GM12892 (cell line): ENCODE measurements at places on chromosomes 3 and 15.
A peak's percentile ranks its signal among the peaks of the same experiment; 100 is the strongest.

GRCh38 chr3:45864760-45865519 is 21.4 kb upstream of the CCR9 start:
- DNase-seq = no peak

GRCh38 chr3:133295199-133295901 is 104.5 kb upstream of the BFSP2 start:
- DNase-seq = no peak

- DNase-seq = no peak
These were observed 10.3 kb downstream of the PIK3CA start for GRCh38 chr3:179158336-179159039.

GRCh38 chr3:161369531-161369930 is 1.8 kb downstream of the SPTSSB start:
- no peak for DNase-seq

DNA sequence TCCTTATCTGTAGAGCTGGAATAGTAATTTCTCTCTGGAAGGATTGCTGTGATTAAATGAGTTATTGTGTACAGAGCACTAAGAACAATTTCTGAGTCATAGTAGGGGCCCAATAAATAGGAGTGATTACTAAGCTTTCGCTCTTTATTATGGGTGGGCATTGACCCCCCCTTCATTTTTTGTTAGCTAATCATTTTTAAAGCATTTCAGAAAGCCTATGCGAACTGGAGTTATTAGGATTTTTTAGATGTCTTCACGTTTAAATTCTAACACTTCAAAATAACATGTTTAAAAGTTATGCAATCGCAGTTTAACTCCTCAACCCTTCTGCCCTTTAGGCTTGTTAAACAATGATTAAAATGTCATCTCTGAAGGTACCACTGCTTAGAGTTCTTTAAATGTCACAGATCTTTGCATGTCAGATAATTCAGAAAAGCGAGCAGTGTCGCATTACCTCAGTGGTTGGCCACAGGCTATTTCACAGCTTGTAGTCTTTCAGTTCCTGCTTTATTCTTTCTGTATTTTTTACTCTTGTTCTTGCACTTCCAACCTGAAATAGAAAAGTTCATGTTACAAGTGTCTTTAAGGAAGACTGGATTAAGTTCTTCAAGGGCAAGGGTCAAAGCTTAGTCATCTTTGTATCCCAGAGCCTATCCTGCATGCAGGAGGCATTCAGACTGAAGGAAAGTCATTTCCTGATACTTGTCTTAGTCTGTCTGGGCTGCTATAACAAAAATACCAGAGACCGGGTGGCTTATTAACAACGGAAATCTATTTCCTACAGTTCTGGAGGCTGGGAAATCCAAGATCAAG is 102.9 kb downstream of the FNDC3B start:
- DNase-seq = no peak

DNA sequence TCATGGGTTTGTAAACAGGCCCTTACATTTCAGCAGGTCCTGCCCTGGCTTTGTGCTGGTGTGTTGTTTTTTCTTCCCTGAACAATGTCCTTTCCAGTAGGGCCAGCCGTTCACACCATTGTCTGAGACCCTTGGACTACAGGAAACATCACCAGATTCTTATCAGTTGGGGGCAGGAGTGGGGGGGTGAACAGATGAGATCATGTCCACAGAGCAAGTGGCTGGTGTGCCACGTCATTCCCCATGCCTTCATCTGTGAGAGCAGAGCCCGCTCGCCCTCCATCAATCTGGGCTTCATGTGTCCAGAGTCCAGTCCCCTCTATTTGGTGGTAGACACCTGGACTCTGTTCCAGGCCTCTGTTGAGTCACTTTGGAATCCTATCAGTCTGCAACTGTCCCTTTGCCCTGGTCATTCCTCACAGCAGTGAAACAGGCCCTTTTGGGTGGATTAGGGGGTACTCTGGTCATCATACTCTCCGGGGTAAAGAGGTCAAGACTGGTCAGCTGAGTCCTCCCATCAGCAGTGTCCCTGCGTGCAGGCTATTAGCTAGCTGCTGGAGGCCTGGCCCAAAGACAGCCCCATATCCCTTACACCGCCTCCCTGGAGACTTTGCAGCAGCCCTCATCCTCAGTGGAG is 15.0 kb downstream of the SEMA3G start:
- no peak for DNase-seq

GRCh38 chr3:85591451-85591850 is 632.7 kb downstream of the CADM2 start:
- DNase-seq = no peak

GRCh38 chr3:10389995-10390394 is 69.1 kb upstream of the SEC13 start:
- DNase-seq = no peak

- DNase-seq = no peak
These were observed 80.5 kb upstream of the PLXND1 start for GRCh38 chr3:129686941-129687340.

GRCh38 chr3:29236146-29236840 is 44.6 kb upstream of the RBMS3 start:
- no peak for DNase-seq

DNA sequence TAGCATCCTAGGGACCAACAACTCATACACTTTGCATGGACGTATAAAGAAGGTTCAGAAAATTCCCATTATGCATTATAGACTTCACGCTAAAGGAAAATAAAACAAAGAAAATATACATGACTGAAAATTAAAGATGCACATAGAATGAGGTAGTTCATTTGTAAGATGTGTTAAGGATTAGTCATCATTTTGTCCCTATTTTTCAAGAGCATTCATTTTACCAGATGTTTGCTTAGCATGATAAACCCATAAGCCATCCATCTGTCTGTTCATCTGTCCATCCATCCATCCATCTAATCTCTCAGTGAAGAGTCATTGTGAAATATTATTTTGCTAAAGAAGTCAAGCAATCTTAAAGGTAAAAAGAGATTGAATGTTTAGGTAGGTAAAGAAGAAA is 80.3 kb downstream of the TFG start:
- no peak for DNase-seq

DNA sequence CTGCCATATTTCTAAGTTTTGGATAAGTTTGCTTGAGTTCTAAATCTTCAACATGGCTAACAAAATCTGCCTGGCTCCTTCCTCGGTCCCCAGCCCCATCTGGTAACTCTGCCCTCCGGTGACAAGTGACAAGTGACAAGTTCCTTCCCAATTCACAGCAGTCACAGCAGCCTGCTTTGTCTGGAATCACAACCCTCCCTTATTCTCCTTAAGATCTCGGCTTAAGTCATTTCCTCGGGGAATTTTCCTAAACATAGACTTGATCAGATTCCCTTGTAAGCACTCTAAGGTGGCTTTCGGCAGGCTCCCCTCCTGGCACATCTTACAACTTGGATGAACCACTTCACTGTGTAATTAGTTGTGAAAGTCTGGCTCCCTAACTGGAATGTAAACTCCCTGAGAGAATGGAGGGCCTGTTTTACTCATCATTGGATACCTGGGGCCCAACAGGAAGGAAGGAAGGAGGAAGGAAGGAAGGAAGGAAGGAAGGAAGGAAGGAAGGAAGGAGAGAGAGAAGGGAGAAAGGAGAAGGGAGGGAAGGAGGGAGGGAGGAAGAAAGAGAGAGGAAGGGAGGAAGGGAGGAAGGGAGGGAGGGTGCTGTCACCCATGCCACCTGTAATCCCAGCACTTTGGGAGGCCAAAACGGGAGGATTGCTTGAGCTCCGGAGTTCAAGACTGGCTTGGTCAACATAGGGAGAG is 126.4 kb downstream of the SHQ1 start:
- DNase-seq = no peak

DNA sequence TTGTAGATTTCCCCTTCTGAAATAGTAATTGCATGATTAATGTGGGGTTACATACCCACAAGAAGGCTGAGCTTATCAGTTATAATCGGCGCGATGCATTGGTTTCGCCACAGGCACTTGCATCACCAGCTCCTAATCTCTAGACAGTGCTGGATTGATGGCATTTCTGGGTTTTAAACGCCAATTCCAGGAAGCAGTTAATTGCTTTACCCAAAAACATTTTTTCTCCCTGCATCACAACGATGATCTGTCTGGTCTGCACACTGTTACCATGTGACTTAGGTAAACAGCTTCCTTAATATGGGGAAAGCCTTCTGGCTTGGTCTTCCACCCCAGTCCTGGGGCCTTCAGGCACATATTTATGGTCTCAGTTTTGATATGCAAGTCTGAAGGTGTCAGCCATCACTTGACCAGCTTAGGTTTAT is 70.0 kb upstream of the HEG1 start:
- DNase-seq = no peak

DNA sequence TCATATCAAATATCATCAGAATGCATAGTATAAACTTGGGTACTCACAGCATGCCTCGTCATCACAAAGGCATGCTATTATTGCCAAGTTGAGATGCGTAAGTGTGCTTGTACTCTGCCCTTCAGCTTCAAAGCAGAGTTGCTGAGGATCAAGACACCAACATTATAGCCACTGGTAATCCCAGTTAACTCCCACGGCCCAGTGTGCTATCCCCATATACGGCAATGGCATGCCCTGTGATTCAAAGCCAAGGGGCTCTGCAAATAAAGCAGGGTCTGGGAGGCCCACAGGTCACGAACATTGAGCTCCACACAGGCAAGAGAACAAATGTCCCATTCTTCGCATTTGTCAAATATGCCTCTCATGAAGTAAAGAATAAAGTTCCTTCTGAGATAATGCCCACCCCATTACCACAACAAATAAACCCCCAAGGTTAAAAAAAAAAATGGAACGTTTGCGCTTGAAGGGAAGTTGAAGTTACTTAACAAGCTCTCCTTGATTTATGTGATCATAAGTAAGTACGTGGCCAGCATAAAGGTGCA is 298.1 kb upstream of the NECTIN3 start:
- no peak for DNase-seq

DNA sequence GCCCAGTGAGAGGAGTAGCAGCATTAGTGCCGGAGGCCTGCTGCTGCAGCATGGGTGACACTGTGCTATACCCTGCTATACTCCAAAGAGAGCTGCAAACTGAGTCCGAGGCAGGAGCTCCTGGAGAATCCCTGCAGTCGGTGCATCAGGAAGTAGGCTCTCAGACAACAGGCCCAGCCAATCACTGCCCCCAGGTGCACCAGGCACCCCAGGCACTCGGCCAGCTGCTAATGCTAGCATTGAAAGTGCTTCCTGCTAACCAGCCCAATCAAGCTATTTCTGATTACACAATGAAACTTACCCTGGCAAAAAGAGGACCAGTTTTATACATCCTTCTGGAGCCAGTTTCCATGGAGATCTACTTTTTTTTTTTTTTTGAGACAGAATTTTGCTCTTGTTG is 45.6 kb upstream of the IREB2 start:
- no peak for DNase-seq

DNA sequence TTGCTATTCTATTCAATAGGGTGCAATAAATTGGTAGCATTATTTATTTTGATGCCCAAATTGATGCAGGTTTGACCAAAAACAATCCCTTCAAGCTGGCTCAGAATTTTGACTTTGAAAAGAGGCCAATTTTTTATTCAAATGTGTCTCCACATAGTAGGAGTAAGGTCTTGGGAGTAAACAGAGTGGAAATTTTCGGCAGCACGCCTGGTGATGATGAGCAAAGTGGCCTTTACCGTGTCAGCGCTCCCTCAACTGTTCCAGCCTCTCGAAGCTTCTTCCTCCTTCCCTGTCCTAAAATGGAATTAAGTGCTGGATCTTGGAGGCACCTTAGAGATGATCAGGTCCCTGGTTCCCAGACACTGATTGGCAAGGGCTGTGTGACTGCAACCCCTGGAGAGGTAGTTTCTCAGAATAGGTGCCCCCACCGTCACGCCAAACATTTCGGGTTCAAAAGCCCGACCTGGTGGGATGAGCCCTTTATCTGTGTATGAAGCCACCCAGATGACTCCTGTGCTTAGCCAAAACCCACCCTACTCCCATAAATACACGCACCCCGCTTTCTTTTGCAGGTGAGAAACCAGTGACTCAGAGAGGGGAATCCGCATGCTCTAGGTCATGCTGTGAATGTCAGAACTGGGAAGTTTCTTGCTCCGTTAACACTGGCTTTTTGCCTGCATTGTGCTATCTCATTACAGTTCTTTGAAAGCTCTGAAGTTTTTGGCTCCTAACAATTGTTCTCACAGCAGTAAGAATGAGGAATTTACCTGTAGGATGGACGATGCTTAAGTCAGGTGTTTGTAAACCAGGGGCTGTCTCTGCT is 89.1 kb downstream of the CRYGS start:
- DNase-seq = no peak

GRCh38 chr3:105365391-105366325 is 1.1 kb upstream of the ALCAM start:
- DNase-seq = no peak

- no peak for DNase-seq
These were observed 4.6 kb downstream of the CCPG1 start for GRCh38 chr15:55403531-55403930.

GRCh38 chr3:171888466-171888865 is 45.3 kb downstream of the TMEM212 start:
- DNase-seq = no peak

DNA sequence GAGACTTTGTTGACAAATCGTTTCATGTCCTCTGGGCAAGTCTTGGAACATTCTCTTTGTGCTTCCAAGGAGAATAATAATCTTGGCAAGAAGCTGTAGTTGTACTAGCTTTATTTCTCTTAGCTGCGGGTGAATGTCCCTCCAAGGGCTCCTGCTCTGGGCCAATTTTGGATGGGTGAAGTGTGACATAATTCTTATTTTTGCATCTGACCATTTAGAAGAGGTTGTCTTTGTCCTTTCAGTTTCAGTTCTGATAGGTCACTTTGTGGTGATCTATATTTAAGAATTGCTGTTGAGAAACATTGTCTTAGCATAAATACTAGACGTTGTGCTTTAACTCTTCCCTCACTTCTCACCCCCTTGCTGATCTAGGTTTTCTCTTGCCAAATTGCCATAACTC is 164.8 kb upstream of the RORA start:
- no peak for DNase-seq

DNA sequence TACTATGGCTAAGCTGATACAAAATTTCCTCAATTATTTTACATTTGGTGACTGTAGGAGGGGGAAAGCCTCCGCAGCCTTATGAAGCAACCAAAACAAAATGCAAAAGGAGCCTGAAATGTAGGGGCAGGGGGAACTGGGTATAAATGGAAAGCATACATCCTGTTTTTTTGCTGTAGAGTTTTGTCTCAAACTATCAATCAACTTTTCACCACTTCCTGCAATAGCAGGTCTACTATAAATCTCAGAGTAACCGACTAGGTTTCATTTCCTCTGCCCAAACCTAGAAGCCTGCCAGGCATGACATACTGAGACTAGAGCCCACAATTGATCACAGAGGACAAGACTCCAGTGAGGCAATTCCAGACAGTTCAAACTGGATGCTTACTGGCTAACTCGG is 91.3 kb downstream of the SHQ1 start:
- DNase-seq = peak; percentile 36

DNA sequence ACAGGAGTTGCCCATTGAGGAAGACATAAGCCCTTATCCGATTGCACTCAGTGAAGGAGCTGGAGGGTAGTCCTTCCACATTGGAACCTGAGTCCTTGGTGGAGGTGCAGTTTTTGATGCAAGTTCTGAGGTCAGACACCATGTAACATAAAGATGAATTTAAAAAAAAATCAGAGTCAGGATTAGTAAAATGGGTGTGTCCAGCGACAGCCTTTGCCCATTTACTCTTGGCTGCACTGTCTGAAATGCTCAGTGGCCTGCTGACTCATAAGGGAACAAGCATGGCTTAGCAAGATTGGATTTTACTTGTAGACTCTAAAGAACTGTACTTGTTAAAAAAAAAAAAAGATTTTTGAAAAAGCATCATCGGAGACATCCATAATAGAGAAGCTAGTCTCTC is 241.1 kb upstream of the TOPAZ1 start:
- no peak for DNase-seq
